ENCODE measurements at places on chromosomes 4 and X.

DNA sequence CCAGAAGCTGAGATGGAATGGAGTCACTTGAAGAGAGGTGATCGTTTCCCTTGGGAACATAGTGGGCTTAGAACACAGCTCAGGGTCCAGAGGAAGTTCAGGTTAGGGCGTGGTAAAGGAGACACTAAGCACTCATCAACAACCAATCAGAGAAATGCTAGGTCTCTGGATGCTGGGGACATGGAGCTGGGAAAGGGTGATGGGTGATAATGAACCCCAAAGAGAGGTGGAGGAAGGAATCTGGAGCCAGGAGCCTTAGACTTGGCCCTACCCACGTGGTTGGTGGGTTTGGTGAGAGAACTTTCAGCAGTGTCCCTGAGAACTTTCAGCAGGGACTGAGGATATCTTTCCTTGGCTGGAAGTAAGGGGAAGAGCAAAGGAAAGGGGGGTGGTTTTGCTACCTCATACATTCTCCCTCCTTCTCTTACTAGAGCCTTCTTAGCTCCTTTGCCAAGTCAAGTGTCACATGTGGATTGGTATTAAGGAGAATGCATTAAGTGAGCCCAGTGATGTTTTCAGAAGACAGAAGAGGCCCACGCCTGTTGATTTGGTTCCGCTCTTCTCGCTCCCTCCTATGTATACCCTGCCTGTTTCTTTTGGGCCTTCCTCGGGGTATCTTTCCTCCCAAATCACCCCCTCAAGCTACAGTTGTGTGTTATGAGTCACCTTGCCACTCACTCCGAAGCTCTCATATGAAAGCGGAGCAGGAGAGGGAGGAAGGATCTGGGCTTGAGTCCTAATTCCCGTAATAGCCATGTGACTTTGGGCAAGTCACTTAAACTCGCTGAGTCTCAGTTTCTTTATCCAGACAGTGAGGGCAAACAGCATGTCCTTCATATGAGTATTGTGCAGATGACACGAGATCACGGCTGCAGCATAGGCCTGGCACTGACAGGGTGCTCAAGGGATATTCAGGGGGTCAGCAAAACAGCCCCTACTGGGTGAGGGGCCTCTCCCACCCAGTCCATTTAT is 63.1 kb downstream of the TSC22D3 start:
- no peak for DNase-seq

DNA sequence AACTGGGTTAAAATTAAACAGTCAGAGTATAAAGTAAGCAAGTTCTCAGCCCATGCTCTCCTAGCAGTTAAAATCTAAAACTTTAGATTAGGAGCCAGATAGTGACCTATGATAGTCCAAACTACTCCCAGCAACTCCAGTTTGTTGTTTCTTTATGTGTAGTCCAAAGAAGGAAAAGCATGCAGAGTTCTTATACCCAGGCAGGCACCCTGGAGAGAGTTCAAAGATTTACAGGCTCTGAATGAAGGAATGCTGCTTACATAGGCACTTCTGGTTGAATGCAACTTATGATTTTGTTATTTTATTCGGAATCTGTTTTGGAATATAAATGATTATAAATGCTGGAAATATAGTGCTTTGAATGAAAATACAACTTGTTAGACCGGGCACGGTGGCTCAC is 67.2 kb downstream of the GPAT3 start:
- no peak for DNase-seq

GRCh38 chr4:55405073-55405472 is 9.3 kb downstream of the TMEM165 start:
- no peak for DNase-seq

- DNase-seq = no peak
These were observed 65.7 kb downstream of the SPOCK3 start for GRCh38 chr4:167168611-167169010.

DNA sequence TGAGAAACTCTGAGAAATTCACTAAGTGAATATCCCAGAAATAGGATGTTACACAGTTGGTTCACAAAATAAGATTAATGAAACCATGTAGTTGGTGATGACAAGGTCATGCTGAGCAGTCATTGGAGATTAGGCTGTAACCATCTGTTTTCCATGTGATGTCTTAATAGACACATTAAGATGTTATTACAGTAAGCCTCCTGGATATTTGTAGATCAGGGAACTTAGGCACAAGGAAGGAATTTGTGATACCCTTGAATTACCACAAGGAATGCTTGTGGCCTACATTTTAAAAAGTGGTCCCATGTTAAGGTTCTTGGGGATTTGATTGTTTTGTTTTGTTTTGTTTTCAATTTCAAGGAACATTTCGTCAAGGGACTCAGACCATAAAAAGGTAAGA is 185.6 kb upstream of the BANK1 start:
- DNase-seq = no peak

DNA sequence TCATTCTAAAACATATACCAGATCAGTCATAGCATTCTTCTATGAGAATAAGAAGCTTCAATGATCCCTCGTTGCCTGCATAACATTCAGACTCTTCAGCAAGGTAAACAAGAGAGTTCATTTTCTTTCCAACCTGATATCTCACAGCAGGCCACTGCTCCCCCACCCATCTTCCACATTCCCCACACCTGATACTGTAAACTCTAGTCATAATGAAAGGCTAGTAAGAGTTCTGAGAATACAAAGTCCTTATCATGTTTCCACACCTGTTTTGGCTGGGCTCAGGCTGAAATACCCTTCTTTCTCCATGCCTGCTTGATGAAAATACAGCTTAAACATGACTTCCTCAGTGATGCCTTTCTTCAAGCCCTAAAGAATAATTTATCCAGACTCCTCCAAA is 2.3 kb upstream of the AASDH start:
- DNase-seq = no peak

- DNase-seq = no peak
These were observed 2.0 kb downstream of the PARM1 start for GRCh38 chr4:74934888-74935287.

- DNase-seq = no peak
These were observed 1.5 kb upstream of the NEIL3 start for GRCh38 chr4:177308125-177308524.

DNA sequence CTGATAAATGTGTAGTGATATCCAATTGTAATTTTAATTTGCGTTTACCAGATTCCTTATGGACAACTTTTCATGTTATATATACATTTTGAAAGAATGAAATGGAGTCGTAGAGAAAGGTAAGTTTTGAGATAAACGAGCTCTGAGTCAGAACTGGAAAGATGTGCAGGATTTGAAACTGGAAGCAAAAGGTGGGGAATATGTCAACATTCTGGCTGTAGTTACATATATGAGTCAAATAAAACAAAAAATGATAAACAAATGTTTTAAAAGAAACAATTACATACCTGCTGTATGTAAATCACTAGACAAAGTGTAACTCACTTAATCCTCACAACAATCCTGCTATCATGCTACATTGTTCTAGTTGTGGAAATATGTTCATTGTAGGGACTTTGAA is 84.0 kb downstream of the LPAR4 start:
- DNase-seq = no peak

DNA sequence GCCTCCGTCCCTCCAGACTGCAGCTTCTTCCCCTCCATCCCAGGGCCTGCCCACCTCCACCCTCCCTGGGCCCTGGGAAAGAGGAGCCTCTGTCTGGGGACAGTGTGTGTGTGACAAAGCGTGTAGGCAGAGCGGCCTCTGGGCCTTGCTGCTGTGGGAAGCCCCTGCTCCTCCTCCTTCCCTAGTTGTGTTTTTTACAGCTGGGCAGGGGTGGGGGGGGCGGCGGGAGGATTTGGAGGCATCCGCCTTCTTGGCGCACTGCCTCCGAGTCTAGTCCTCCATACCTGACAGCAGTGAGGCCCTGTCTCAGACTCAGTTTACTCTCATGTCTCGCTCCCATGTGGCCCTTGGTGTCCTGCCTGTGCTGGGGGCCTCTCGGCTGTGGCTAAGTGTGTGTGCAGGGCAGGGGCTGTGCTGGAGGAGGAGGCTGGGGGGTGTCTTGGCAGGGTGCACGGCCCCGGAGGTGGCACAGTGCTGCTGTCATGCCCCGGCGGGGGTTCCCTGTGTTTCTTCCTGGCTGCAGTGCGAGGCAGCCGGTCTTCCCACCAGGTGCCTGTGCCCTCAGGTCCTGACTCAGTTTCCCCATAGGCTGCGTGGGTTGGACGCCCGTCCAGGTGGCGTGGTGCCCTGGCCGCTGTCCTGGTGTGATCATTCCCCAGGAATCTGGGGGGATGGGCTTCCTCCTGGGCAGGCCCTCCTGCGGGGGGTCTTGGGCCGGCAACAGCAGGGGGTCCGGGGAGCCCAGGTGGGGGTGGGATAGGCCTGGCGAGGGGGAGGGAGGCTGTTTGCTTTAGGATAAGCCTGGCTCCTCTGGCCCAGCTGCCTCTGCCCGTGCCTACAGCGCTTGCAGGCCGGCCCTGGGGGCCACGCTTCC is 7.0 kb downstream of the FGFRL1 start:
- no peak for DNase-seq

GRCh38 chr4:159071969-159072765 is 30.7 kb upstream of the RAPGEF2 start:
- no peak for DNase-seq

- no peak for DNase-seq
These were observed 88.8 kb upstream of the PCDH18 start for GRCh38 chr4:137621056-137621455.

- no peak for DNase-seq
These were observed 176.3 kb upstream of the EDA2R start for GRCh38 chrX:66815227-66815626.

GRCh38 chr4:98482847-98483806 is 175.3 kb downstream of the TSPAN5 start:
- no peak for DNase-seq

DNA sequence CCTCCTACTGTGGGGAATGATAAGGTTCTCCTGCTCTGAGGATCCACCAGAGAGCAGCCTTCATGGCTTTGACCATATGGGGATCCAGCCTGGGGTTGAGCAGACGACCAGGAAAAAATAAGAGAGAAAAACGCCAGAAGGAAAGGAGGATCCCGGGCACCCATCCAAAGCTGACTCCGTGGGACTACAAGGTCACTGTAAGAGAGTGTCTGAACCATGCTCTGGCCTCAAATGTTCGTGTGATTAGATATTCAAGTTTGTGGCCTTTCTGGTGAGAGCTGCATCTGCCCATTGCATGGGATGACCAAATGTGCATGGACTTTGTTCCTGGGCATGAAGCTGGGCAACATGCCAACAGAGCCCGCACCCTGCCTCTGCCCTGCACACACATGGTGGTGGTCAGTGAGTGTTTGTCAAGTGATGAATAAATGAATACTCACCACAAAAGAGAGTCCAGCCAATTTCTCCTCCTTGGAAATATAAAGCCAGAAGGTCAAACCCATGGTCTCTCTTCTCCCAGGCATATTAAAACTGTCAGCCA is 346.0 kb upstream of the GATB start:
- DNase-seq = no peak

DNA sequence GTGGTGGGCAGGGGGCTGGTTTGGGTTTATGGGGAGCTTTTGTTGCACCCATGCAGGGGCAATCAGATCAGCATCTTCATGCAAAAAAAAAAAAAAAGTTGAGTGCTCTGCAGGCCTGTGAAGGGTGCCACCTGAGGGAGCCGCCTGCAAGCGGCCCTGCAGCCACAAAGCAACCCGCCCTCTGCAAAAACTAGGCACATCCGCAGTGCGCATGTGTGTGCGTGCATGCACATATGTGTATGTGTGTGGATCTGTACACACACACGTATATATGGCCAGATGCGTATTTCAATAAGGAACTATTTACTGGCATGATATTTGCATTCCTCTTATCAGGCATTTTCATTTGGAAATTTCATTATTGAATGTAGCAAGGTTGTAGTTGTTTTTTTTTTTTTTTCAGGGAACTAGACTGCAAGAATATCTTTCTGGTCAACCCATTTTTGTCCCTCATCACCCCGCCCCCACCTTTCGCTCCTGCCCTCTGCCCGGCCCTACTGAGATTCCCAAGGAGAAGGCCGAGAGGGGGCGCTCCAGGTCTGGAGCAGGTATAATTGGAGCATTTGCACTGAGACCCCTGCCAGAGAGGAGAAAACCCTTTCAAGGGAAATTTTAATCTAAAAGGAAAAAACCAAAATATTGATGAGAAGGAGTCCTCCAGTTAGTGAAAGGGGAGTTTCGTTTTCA is 18.1 kb downstream of the CCNQ start:
- no peak for DNase-seq

All from posterior vena cava (tissue), 2 donors.